ENCODE measurements at places on chromosomes 7 and 10. TPM values are rescaled to one million over a fixed set of nuclear protein-coding genes. Genes with fewer than 3 reads are reported as not detected.

GRCh38 chr10:70985824-70986622 is 97.7 kb upstream of the PCBD1 start:
- H3K27ac ChIP-seq, result no peak overlapping the region
- H3K36me3 ChIP-seq, result no peaks in the 10 kb centered on the region
- H3K4me3 ChIP-seq, result no peak overlapping the region
- DNase-seq, result no peak
- no peaks in the 10 kb centered on the region for H3K27me3 ChIP-seq

- peaks cover 20% of the 10 kb centered on the region for H3K27me3 ChIP-seq
- no peaks in the 10 kb centered on the region for H3K36me3 ChIP-seq
- H3K27ac ChIP-seq, result peak overlapping the region; percentile 71
- H3K4me3 ChIP-seq, result peak overlapping the region; percentile 100
Measured at GRCh38 chr7:112206991-112207592, 597 bp downstream of the ZNF277 start.

GRCh38 chr7:48074204-48074654 is 14.8 kb upstream of the UPP1 start:
- no peaks in the 10 kb centered on the region for H3K36me3 ChIP-seq
- H3K27me3 ChIP-seq, result no peaks in the 10 kb centered on the region
- no peak overlapping the region for H3K27ac ChIP-seq
- no peaks in the 10 kb centered on the region for H3K4me1 ChIP-seq
- H3K4me3 ChIP-seq, result no peak overlapping the region
- no peak for DNase-seq

GRCh38 chr7:80515298-80515697 is 3.4 kb upstream of the GNAT3 start:
- H3K27ac ChIP-seq, result no peak overlapping the region
- H3K36me3 ChIP-seq, result no peaks in the 10 kb centered on the region
- no peak for DNase-seq
- H3K4me3 ChIP-seq, result no peak overlapping the region
- H3K4me1 ChIP-seq, result no peaks in the 10 kb centered on the region
- H3K27me3 ChIP-seq, result no peaks in the 10 kb centered on the region

Gene CDK13
- 95.0 TPM for total RNA-seq

Gene PPP1R9A
- total RNA-seq, result not detected

Gene CTTNBP2
- total RNA-seq, result not detected

All from CD4-positive, alpha-beta memory T cell (primary cell).